Stimulated activated CD8-positive, alpha-beta memory T cell treated with anti-CD3 and anti-CD28 coated beads, Interleukin-15, amount 100 ng/mL, for 1 hour (primary cell): ENCODE measurements at places on chromosomes 6 and 20.
A peak's percentile ranks its signal among the peaks of the same experiment; 100 is the strongest.

GRCh38 chr20:41364236-41364855 lies 2.3 kb downstream of the EMILIN3 start:
- DNase-seq = no peak

GRCh38 chr20:11624704-11625103 lies 293.0 kb upstream of the BTBD3 start:
- no peak for DNase-seq

- DNase-seq = no peak
Measured at GRCh38 chr6:15996030-15996429, 132.9 kb upstream of the MYLIP start.

DNA sequence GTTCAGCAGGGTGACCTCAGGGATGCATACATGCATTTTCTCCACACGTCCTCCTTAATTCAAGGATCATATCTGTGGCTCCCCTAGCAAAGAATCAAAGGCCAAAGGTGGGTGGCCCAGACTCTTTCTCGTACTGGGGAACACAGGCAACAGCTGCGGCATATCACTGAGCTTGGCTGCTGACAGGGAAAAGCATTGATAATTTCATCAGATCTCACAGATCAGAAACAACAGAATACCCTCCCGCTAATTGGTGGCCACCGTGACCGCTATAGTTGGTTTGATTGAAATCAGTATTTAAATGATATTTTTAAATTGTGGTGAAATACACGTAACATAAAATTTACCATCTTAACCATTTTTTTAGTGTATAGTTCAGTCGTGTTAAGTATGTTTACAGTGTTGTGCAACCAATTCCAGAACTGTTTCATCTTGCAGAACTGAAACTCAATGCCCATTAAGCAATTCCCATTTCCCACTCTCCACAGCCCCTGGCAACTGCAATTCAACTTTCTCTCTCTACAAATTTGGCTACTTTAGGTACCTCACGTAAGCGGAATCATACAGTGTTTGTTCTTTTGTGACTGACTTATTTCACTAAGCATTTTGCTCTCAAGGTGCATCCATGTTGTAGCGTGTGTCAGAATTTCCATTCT lies 74.7 kb upstream of the TMEM170B start:
- no peak for DNase-seq

GRCh38 chr6:70952608-70953165 lies 4.2 kb downstream of the B3GAT2 start:
- no peak for DNase-seq

DNA sequence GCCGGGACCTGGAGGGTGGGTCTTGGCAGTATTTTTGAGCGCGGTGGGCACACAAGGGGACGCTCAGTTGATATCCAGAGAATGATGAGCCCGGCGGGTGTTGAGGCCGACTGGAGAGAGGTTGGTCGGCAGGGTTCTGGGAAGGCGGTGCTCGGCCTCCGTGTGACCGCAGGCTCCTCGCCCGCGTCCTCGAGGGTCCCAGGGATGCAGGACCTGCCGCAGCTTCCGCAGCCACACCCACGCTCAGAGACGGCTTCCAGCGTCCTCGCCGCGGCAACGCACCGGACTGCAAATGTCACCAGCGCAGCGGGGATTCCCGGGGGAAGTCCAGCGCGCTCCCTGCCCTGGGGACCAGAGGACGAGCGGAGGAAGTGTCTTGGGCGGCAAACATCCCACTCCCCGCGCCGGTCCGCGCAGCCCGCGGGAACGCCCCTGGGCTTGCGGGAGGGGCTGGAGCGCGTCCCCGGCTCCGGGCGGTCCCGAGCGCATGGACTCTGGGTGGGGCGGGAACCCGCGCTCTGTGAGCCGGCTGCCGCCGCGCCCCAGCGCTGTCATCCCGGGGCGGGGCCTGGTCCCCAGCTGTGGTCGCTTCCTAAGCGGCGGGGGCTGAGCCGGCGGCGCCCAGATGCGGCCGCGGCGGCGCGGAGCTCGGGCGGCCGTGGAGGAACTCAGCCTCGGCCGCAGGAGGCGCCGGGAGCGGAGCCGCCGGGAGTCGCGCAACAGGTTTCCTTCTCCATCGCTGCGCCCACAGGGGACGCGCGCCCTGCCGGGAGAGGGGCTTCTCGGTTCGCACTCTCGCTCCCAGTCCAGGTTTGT lies at the start of gene STX11:
STX11 (plus strand) TSS at position 624 of the 816 bp plus-strand sequence. CDS start 36,111 bp downstream, outside the sequence.
- peak; percentile 40 for DNase-seq

DNA sequence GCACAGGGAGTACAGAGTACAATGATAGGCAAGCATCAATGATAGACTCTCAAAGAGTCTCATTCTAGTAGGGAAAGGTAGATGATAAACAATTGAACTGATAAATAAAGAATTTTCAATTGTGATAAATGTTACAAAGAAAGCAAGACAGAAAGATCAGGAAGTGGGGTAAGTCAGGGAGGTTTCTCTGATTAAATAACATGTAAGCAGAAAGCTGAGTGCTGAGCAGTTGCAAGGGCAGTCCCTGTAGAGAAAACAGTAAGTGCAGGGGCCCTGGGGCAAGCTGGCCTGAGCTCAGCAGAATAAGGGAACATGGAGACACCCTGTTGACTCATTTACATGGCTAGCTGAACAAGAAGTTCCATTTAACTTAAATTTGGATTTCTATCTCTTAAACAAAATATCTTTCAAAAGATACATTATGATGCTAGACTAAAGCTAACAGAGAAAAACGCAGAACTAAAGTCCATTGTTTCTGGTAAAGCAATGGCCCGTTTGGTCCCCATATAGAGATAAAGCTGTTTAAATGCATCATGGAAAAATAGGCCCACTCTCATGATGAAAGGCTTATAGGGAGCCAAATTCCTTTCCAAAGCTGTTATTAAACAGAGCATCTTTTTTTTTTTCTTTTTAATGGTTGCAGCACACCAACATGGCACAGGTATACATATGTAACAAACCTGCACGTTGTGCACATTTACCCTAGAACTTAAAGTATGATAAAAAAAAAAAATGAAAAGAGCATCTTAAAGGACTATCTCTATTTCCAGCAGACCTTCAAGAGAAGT lies 5.3 kb upstream of the TNFAIP3 start:
- DNase-seq = no peak

DNA sequence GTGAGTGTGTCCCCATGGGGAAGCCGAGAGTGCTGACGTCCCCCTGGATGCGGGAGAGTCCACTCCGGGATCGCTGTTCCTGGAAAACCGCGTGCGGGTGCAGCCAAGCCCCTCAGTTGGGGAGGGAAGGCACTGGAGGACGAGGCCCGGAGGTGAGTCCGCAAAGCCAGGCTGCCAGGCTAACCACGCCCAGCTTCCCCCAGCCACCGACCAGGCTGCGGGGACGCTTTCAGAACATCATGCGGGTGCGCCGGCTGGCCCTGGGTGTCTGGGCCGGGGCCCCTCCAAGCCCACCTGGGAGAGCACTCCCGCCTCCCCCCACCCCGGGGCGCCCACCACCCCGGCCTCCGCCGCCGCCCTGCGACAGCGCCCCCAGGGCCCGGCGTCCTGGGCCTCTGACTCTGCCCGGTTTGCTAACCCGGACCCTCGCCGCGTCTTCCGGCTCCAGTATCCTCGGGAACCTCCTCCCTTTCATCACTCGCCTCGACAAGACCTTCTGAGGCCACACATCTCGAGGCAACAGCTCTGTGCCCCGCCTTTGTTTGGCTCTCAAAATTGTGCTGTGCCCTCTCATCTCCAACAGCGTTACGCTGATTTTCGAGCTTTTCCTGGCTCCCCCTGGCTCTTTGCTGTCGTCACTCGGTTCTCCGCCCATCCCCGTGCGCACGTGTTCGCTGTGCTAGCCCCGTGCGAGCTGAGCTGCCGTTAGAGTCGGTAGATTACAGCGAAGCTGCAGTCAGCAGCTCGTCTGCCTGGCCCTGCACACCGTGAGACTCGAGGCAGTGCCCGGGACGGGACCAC lies 47.1 kb upstream of the ENTPD6 start:
- DNase-seq = peak; percentile 22

- DNase-seq = no peak
Measured at GRCh38 chr6:56091159-56091869, 156.1 kb downstream of the COL21A1 start.

DNA sequence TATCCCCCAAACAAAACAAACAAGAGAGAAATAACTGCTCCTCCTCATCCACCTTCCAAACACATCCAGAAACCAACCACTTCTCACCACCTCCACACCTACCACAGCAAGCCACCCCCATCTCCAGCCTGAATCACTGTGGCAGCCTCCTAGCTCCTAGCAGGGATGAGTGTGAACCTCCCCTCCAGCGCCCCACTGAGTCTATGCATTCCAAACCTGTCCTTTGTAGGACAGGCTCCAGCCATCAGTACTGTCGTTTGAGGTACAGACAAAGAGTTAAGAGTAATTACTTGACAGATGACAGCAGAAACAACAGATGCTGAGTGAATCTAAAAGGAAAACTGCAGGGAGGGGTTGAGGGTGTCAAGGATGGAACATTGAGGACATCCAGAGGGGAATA lies 2.4 kb downstream of the METTL24 start:
- DNase-seq = no peak

DNA sequence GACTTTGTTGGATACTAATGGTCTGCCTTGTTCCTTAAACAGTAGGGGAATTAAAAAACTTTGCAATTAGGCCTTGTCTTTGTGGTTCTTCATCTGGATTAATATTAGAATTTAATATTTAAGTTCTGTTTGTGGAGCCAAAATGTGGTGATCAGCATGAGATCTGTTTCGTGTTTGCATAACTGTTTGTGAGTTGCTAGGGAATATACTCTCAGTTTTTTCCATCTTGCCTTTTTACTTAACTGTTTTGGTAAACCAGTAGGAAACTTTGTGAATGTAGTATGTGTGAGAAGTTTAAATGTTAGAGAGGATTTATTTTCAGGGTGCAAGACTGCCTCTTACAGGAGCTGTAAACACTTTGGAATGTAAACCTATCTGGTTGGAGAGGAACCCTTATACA lies 35.6 kb downstream of the LRRC1 start:
- DNase-seq = no peak

DNA sequence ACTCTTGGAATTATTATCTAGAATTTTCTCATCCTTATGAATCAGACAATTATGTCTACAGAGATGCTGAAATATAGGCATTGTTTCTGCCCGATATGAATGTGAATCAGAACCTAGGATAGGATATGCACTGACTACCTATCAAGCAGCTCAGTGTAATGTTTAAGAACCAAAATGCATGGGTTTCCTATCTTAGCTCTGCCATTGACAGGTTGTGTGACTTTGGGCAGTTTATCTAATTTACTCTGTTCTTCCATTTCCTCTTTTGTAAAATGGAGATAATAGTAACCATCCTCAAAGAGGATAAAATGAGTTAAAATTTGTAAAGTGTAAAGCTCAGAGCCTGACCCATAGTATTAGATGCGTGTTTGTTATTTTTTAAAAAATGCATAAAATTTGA lies 10.2 kb upstream of the AIG1 start:
- DNase-seq = no peak

GRCh38 chr6:133756078-133756695 lies 132.7 kb upstream of the TCF21 start:
- no peak for DNase-seq

DNA sequence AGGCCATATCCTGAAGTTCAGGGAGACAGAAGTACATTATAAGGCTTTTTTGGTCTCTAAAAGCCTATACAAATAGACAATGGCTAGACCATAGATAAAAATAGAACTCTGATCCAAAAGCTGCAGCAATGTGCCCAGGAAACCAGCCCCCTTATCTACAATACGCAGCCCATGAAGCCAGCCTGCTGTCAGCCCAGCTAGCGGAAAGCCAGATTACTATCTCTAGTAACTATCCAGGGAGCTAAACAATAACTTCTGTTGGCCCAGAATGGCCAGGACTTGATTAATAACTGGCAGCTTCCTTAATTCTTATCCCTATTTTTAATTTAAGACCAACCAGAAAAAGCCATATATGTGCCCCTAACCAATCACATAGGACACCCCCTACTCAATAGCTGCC lies 160.4 kb upstream of the SMLR1 start:
- DNase-seq = no peak

DNA sequence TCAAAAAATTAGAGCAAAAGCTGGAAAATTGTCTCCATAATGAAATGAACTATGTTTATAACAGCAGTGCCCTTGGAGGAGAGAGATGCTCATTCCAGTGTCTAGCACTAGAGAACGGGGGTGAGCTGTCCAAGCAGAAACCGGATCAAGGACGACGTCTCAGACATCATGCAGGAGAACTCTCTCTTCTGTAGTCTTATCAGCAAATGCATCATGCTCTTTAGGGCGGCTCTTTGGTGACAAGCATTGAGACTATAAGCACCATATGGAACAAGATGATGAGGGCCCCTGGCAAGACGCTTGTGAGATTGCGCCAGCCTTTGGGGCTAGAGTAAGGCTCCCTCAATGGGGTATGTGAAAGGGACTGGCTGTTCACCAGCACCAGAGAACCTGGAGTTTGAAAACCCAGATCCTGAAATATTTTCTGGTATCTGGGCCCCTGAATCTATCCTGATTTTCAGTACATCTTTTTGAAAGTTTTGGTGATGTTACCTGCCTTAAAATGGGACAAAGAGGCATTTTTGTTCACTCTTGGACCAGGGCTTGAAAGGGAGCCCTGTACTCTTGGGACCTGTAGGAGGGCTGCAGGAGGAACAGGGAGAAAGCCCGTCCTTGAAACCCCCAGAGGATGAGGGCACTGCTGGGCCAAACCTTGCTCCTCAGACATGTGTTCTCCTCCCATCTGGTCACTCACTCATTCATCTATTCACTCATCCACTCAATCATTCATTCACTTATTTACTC lies 127.6 kb downstream of the TTLL2 start:
- DNase-seq = no peak

GRCh38 chr6:2127484-2127911 lies 117.9 kb downstream of the GMDS start:
- DNase-seq = peak; percentile 18

GRCh38 chr6:83403191-83403590 lies 27.7 kb downstream of the ME1 start:
- no peak for DNase-seq

GRCh38 chr20:17735206-17735804 lies 35.5 kb downstream of the BANF2 start:
- DNase-seq = no peak

GRCh38 chr6:4268171-4268570 lies 132.8 kb upstream of the ECI2 start:
- DNase-seq = no peak

DNA sequence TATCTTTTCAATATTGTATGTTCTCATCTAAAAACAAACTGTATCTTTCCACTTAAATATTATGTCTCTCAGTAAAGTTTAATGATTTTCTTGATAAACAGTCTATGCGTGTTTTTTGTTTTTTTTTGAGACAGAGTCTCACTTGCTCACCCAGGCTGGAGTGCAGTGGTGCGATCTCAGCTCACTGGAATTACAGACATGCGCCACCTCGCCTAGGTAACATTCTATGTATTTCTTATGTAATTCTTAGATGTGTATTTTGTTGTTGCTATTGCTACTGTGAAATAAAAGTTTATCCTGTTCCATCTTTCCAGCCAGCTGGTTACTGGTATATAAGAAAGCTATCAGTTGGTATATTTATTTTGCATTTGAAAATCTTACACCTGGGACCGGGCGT lies 29.4 kb downstream of the ABHD12 start:
- no peak for DNase-seq

GRCh38 chr6:20402092-20402341 lies 338 bp downstream of the E2F3 start:
- DNase-seq = no peak

- DNase-seq = no peak
Measured at GRCh38 chr6:168282985-168283685, 36.4 kb downstream of the DACT2 start.
